ENCODE measurements at places on chromosomes 11 and 22.
A peak's percentile ranks its signal among the peaks of the same experiment; 100 is the strongest.

DNA sequence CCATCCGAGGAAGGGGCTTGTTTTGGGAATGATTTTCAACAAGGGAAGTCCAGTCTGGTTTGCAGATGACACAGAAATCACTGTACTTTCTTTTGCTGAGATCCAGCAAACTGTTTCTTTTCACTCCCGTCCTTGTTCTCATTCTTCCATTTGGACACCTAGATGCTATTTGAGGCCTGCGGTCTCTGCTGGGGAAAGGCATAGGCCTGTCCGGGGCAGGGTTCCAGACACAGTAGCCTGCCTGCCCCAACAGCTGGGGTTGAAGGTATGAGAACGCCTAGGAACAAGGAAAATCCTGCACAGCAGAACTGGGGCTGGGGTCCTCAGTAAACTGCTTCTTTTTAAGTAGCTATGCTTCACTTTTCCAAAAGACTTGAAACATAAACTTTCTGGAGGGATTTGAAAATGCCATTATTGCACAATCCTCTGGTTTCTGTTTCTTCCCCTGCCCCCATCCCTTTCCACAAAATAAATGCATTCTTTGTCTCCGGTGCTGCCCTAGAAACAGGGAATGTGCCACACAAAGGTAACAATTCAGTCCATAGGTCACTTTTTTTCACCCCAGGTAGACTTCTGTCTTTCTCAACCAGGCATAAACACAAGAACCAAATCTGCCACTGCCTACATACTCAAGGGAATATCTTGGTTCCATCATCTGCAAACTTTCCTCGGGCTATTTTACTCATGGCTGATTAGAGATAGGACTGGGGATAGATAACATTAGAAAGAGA, 174.8 kb upstream of the MTMR2 start:
- DNase-seq, result no peak

DNA sequence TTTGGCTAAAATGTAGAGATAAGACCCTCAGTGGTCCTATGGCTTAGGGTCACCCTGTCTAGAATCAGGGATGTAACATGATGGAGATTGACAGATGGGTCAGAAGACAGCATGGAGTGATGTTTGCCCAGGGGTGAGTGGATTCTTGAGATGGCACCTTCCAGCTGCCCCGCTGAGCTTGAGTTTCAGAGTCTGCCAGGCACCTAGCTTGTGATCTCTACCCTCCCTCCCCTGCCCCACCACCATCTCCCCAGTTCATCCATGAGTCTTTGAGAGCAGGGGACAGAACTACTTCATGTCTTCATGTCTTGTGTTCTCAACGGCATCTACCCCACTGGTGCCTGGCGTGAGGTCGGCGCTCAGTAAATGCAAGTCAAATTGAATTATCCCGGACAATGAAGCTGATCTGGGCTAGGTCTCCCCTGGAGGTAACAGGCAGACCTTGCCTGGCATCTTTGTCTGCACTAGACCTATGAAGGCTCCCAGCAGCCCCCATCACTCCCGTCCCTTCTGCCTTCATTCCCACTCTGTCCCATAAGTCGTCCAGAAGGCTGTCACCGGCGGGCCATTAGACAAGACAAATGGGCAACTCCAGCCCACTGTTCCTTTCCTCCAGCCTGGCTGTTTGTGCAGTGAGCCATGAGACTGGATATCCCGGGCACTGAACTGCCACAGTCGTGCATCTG, 239.2 kb upstream of the TBCEL start:
- DNase-seq, result no peak

- peak; percentile 12 for DNase-seq
Measured at GRCh38 chr11:73321604-73322381, 13.7 kb downstream of the ARHGEF17 start.

- DNase-seq, result no peak
Measured at GRCh38 chr11:47948137-47948536, 32.2 kb upstream of the PTPRJ start.

DNA sequence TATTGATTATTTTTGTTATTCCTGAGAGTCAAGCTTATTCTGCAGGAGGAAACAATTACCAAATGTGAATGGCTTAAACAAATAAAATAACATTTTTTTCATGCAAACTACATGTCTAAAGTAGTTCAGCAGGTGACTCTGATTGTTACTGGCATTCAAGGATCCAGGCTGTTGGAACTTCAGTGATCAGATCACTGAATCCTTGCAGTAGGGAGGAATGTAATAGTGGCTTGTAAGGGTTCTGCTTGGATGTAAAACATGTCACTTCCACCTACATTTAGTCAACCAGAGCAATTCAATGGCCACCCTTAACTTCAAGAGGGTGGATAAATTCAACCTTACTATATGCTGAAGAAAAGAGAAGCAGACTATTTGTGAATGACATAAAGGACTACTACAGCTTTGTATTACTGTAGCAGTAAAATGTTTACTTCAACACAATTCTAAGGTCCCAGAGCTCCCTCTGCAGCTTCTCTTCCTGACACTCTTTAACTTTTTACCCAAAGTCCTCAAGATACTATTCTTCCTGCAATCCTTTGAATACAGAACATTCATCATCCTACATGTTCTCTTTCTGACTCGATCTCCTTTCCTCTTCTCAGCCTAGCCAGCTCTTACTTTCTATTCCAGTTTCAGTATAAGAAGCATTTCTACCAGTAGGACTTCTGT, 284.0 kb downstream of the LRRC4C start:
- DNase-seq, result no peak

GRCh38 chr11:10747733-10748132, 3.3 kb upstream of the CTR9 start:
- DNase-seq, result no peak

GRCh38 chr11:118438314-118438931, 2.1 kb downstream of the KMT2A start:
- DNase-seq, result peak; percentile 21

DNA sequence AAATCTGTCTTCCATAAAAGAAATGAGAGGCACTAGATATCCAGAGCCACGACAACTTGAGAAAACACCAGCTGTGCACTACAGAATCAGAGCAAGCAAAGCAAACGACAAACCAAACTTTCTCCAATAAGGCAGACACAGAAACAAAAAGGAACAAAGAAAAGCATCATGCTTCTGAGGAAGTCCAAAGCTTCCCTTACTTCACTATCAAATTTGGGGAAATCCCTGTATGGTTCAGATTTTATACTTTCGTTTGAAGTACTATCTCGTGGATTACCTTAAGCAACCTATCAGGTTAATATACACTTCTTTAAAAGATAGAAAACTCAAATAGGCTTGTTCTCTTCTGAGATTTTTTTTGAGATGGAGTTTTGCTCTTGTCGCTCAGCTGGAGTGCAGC, 27.7 kb downstream of the ALG9 start:
- DNase-seq, result no peak

- DNase-seq, result no peak
Measured at GRCh38 chr11:9815486-9816136, 151.7 kb downstream of the SWAP70 start.

DNA sequence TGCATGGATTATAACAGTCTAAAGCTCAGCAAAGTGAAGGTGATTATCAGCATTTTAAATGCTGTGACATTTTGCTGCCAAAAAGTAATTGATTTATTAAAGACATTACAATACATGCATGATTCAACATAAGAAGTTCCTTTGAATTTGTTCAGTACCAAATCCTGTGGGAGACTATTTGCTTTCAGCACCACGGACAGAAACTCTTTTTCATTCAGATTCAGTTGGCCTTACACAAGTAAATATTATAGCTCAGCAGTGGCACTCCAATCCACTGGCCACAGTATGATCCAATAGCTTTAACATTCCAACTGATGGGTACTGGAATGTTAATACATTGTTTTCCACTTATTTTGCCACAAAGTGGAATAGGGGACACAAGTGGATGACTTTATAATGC, 806.7 kb downstream of the NTM start:
- no peak for DNase-seq

- no peak for DNase-seq
Measured at GRCh38 chr11:84687433-84687832, 939.7 kb downstream of the DLG2 start.

- no peak for DNase-seq
Measured at GRCh38 chr11:29334776-29335130, 682.1 kb downstream of the KCNA4 start.

GRCh38 chr11:123718469-123718868, 23.0 kb downstream of the ZNF202 start:
- no peak for DNase-seq

- peak; percentile 54 for DNase-seq
Measured at GRCh38 chr22:19855504-19856409, 1.1 kb upstream of the GNB1L start.

- DNase-seq, result peak; percentile 85
Measured at GRCh38 chr22:38056969-38057891, at the start of gene PICK1. Gene PICK1, plus strand, starts transcription at chr22:38057404. Its CDS starts 406 bp downstream, at chr22:38057810.

DNA sequence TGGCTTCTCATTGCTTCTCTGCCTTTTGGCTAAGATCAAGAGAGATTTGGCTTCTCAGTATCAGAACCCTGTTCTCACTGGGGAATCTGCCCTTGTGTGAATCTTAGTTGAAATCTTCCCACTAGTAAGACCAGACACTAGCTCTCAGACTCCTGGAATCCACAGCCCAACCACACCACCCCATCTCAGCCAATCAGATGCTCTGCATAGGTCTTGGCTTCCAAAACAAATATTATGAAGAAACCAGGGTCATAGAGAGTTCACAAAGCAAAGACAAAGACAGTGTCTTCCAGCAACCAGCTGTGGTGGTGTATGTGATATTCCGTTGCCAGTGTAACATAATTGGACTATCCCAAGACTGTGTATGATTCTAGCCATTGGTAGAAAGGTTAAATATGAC, 5.4 kb downstream of the OR8B12 start:
- no peak for DNase-seq

DNA sequence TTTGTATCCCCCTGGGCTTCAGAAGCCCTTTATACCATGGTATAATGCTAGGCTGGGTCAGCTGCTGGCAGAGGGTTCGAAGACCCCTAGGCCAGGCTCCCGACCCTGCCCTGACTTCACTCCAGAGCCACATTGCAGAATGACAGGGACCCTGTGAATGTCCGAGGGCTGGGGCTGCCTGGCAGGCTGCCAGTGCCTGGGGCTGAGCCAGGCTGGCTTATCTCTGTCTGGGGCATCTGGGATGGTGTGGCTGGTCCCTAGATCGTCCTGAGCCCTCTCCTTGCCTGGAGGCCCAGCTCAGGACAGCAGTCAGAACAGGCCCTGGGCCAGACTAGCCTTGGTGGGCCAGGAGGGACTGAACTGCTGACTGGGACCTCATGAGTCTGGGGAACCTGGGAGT, 3.7 kb downstream of the ZDHHC8 start:
- DNase-seq, result no peak

GRCh38 chr22:21590809-21591641, 23.5 kb downstream of the UBE2L3 start:
- DNase-seq, result no peak

- no peak for DNase-seq
Measured at GRCh38 chr11:31895926-31896325, 84.8 kb upstream of the PAX6 start.

DNA sequence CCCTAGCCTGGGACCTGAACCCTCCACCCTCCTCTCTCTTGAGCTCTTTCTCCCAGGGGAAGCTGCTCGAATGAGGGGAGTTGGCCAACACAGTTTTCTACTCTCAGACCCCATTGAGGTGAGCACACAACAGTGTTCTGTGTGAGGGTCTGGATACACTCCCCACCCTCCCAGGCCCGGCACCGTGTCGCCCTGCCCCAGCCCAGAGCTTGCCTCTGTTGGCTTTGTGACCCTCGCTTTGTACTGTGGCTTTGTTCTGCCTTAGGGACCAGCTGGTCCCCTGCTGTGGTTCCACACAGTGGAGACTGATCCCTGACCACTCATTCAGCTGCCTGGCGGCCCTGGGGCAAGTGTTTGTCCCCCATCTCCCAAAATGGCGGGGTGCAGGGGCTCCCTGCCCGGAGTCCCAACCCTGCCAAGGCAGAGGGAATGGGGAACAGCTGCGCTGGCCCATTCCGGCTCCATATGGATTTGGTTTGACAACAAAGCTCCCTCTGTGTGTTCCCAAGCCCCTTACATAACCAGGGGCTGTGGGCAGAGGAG, 8.3 kb downstream of the ST3GAL4 start:
- DNase-seq, result no peak

Measured in NCI-H82 (cell line).